ENCODE measurements at places on chromosomes 6 and 20.

DNA sequence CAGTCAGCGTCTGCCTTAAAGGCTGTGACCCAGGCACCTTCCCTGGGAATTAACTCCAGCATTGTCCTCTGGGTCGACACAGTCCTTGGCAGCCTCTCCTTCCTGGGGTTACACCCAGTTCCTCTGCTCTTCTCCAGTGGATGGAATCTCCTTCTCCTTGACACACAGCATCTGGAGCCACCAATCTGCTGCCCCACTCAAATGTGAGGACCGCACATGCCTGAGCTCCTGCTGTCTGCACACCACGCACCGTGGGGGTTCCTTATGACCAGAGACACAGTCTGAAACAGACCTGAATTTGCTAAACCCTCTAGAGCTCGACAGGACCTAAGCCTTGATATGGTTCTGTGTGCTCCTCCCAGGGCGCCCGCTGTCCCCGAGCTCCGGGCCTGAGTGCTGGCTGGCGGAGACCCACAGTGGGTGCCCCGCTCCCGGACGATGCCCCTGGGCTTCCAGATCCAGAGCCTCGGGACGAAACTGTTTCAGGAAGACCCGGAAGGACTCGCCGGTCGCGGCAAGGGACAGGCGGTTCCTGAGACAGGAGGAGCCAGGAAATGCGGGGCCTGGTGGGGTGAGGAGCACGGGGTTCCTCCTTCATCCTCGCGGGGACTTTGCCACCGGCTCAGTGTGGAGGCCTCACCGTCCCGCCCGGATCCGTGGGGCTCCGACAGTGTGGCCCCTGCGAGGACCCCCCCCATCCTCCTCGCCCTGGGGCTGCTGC lies 2.5 kb upstream of the RAET1G start:
- no peak for DNase-seq

- DNase-seq = no peak
Observed at GRCh38 chr6:161001421-161001820, 9.9 kb downstream of the MAP3K4 start.

DNA sequence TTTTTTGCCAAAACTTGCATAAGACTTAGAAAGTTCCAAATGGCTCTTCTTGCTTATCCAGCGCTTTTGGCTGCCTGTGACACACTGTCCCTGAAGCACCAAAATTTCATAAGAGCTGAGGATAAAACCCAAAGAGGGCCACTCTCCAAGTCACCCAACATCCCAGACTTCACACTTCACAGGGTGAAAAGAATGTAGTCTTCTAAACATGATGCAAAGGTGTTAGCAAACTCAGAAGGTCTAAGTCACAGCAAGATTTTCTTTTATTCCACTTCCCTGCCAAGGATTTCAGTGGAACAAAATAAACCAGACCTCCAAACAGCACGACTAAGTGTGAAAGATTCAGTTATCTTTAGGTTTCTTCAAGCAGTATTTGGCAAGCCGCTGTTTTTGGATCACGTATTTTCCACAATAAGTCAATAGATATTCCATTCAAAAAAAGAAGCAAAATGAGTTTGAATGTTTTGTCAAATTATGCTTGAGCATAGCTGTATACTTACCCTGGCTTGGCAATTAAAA lies 44.6 kb upstream of the CD93 start:
- no peak for DNase-seq

DNA sequence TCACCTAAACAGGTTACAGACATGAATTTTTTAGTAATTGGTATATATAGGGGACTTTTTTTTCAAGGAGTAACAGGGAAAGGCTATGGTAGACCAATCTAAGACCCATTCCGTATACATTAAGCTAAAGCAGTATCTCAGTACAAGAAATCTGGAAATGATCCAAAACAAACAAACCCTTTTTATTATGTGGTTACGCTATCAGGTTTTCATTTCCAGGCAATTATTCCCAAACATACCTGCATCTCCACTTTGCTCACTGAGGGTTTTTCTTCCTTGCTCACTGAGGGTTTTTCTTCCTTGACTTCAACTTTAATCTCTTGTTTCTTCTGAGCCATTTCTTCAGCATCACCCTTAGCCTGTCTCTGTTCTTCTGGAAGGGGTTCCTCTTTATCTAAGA lies 107.3 kb downstream of the EPB41L2 start:
- DNase-seq = no peak

GRCh38 chr6:152600022-152600421 lies 37.1 kb downstream of the SYNE1 start:
- no peak for DNase-seq

GRCh38 chr6:108597572-108598304 lies 37.0 kb downstream of the FOXO3 start:
- DNase-seq = no peak

GRCh38 chr6:114712129-114712662 lies 369.4 kb upstream of the HS3ST5 start:
- DNase-seq = no peak

DNA sequence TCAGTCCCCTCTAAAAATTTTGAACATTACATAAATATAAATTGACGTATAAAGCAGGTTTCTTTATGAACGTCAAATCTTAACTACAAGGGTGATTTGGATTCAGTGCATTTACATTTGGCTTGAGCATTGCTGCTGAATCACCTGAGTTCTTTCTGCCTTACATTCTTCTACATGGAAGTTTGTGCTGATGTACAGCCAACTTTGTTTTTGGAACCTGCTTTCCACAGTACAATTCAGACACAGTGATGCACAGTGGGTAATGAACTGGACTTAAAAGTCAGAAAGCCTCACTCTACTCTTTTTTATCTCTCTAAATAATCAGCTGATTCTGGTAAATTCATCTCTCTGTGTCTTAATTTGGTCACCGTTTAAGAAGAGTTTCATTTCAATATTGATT lies 47.6 kb downstream of the RCAN2 start:
- DNase-seq = no peak

GRCh38 chr6:32329141-32329540 lies 42.6 kb downstream of the TSBP1 start:
- DNase-seq = no peak

- DNase-seq = no peak
Observed at GRCh38 chr6:90973188-90973587, 386.3 kb upstream of the MAP3K7 start.
